ENCODE measurements at places on chromosomes 5 and 9.

GRCh38 chr5:144017119-144017518 lies 153.3 kb downstream of the YIPF5 start:
- no peak for DNase-seq

GRCh38 chr5:152007653-152008335 lies 83.1 kb upstream of the GLRA1 start:
- no peak for DNase-seq

DNA sequence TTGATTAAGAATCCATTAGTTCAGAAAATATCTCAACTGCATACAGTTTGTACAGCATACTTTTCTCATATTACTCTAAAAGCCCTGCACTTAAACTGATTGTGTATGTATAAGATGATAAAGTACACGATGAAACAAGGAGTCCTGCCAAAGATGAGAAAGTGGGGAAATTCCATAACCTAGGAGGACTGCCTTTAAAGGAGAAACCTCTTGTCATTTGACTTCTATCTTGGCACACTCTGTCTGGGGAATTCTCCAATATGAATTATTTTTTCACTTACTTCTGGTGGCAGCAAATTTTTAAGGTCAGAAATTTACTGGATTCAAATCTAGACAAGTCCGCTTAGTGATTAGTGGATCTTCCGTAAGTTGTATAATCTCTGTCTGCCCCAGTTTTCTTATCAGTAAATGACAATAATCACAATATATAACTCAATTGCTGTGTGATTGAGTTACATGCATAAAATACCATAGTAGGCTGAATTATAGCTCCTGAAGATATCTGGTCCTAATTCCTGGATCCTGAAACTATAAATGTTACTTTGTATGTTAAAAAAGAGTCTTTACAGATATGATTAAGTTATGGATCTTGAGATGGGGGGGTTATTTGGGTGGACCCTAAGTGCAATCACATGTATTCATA lies 17.0 kb upstream of the ISOC1 start:
- DNase-seq: no peak

DNA sequence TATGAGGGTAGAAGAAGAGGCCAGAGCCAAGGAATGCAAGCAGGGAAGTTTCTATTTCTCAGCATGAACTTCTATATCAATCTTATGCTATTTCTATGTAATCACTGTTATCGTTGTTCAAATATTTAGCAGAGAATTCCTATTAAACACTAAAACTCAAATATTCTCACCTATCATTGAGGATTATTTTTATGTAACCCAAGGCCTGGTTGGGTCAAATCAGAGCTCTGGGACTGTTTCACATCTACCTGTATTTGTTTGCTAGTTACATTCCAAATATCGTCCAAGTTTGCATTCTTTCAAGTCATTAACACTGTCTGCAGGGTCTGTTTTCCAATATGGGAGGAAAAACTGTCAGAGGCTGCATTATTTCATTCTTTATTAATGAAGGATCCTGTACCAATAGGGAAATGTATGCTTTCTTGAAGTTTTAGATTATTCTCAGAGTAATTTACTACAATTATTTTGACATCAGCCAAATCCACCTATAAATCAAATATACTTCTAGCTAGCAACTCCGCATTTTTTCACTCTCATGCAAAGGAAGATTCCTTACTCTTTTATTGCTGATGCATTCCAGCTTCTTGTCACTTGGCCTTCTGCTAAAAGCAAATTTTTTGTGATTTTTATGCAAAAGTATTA lies 52.2 kb downstream of the LURAP1L start:
- DNase-seq: no peak

GRCh38 chr9:26744191-26744965 lies 148.2 kb downstream of the CAAP1 start:
- DNase-seq: peak; percentile 14

DNA sequence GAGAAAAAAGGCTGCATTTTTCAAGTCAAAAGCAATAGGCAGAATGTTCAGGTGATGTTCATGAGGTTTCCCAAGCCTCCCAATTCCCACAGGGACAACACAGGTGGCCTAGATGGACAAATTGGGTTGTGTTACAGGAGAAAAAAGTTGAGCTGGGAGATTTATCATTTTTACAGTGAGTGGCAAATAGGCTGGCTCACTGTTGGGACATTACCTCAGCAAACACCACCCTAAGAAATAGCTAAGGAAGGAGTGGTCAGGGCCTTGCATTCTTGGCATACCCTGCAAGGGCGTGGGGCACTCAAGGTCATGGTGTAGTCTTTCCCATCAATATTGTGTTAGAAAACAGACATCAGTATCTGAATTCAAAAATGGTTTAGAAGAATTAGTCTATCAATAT lies 23.3 kb upstream of the CPLANE1 start:
- DNase-seq: no peak

DNA sequence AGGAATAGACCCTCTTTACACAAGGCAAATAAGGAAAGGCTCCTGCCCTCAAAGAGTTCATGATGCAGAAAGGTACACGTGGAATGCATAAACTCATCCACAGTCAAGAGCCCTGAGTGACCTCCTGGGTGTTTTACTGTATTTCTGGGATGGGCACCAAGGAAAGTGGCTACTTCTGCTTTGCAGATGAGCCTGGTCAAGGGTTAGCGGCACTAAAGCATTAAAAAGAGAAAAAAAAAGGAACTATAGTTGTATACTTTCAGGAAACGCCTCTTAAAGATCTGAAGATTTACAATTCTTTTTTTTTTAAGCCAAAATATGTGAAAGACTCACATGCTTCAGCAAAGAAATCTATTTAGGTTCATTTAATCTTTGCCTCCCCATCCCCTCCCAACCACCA lies 366.2 kb upstream of the PDE4D start:
- no peak for DNase-seq

GRCh38 chr5:66597183-66597757 lies 1.1 kb downstream of the MAST4 start:
- DNase-seq: no peak

- no peak for DNase-seq
Observed at GRCh38 chr9:68416936-68417564, 60.6 kb downstream of the PGM5 start.
